ENCODE measurements at places on chromosomes 4 and X. TPM values are rescaled to one million over a fixed set of nuclear protein-coding genes. Genes with fewer than 3 reads are reported as not detected.

DNA sequence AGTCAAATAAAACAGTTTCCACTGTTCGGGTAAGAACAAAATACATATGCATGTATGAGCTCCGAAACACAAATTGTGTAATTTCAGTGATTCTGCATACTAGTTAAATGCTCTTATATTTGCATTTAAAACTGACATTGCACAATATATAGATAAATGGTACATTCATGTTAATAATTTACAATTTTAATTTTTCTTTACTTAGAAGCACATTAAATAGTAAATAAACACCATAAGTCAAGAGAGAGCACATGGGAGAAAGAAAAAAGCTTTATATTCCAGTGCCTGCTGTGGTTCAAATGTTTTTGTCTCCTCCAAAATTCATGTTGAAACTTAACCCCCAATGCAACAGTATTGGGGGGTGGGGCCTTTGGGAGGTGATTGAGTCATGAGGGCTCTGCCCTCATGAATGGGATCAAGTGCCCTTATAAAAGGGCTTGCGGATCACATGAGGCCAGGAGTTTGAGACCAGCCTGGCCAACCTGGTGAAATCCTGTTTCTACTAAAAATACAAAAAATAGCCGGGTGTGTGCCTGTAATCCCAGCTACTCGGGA lies 322.9 kb downstream of the BCOR start:
- DNase-seq: no peak

- DNase-seq: no peak
Measured at GRCh38 chr4:145881989-145882388, 56.6 kb downstream of the ZNF827 start.

GRCh38 chrX:21658152-21658737 lies at the start of gene KLHL34:
KLHL34 (minus strand) TSS chrX:21658330; CDS start chrX:21657788, 542 bp downstream.
- peak; percentile 16 for DNase-seq

GRCh38 chr4:113383111-113383785 lies 333.8 kb downstream of the ANK2 start:
- DNase-seq: no peak

Gene GYPE
- 5.6 TPM for polyA plus RNA-seq

DNA sequence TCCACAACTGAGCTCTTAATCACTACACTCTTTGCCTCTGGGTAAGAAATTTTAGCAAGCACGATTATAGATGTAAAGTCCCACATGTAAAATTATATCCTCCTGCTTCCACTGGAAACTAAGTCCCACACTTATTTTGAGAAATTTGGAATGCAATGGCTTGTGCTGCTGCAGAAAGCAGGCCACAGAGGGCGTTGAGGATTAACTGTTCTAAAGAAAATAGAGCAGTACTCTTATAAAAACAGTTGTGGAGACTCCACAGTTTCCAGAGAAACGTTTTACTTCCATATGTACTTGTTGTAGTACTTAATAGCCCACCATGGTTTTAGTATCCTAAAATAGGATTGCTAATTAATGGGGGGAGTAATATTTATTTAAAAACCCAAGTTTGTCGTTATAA lies 1.7 kb upstream of the CENPC start:
- DNase-seq: no peak

Gene TLL1
- polyA plus RNA-seq: not detected

DNA sequence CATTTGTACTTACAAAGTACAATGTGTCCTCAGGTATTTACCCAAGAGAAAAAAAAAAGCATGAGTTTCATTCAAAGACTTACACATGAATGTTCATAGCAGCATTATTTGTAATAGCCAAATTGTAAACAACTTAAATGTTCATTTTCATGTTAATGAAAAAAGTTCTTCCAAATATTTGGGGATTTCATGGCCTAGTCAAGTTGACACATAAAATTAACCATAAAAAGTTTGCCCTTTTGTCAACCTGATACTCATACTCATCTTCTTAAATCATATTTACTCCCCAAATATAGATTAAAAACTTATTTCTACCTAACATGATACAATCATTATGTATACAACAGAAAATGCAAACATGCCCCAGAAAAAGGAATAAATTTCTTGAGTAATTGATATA lies 112.5 kb upstream of the EMCN start:
- no peak for DNase-seq

- DNase-seq: no peak
Measured at GRCh38 chrX:148647651-148648050, 147.2 kb downstream of the AFF2 start.

- no peak for DNase-seq
Measured at GRCh38 chr4:186283311-186283710, 17.3 kb downstream of the F11 start.

GRCh38 chrX:41142130-41142910 lies 57.1 kb downstream of the USP9X start:
- DNase-seq: no peak

GRCh38 chrX:37809970-37810369 lies 30.1 kb downstream of the CYBB start:
- no peak for DNase-seq

- no peak for DNase-seq
Measured at GRCh38 chr4:150082241-150082640, 4.0 kb downstream of the DCLK2 start.
